ENCODE measurements at places on chromosomes 13 and 19.

DNA sequence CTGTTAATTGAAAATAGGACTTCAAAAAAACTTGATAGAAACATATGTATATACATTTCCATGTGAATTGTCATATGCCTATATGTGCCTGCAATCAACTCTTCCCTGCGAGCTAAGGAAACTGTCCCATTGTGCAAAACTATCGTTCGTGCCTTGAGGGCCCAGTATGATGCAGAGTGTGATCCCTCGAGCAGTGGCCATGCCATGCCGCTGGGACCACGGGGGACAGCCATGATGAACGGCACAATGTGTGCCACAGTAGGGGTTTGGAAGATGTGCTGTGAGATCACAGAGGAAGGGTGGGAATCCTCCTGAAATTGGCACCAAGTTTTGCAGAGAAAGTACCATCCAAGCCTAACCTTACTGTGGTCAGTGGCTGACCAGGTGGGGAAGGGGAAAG is 118.1 kb upstream of the SOX1 start:
- DNase-seq, result no peak

- DNase-seq, result no peak
These were observed 1244.2 kb upstream of the MIR17HG start for GRCh38 chr13:90103099-90103784.

DNA sequence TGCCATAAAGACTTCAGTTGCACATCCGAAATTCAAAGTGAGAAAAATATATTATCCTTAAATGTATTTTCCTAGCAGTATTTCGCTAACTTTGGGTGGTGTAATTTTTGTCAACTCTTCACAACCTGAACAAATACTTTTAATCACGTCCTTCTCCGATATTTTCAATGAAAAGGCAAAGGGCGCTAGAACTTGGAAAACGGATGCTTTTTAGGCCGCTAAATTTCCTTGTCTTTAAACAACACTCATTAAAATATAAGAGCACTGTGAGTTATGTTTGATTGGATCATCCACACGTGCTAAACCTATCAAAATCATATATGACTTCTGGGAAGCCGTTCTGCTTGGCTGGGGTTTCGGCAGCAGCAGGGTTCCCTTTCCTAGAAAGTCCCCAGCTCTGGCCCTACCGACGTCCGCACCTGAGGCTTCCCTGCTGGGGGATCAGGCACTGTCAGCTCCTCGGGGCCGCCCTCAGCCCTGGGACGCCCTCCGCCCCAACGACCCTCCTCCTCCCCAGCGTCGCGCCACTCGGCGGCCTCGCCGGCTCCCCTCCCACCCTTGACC is 462 bp upstream of the MPHOSPH8 start:
- DNase-seq, result no peak

GRCh38 chr13:64289702-64290101 is 2874.1 kb upstream of the PCDH20 start:
- no peak for DNase-seq

GRCh38 chr13:85255978-85256377 is 543.2 kb downstream of the SLITRK6 start:
- DNase-seq, result no peak

DNA sequence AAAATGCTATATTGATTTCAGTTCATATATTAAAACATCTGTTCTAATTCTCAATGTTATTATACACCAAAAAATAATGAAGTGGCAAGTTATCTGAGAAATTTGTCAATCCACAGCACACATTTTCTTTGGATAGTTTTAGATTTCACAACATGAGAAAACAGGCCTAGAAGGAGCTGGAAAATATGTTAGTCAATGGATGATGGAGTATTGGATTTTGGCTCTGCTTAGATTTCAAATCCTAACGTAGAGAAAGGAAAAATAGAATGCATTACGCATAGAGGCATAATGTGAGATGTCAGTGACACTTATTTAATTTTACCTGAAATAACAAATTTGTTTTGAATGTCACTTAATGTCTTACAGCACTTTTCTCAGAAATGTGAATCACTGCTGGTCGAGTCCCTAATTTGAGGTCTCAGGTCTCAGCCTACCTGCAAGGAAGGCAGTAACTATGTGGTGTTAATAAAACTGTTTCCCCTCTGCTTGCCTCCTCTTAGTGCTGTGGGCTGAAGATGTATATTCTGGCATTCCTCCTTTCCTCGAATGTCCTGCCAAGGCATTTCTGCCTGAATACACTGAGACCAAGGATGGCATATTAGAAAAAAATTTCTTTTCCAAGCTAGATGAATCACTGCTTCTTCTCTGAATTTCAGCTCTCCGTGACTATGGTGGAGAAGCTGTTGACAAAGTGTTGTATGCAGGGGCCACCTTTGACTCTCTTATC is 232.4 kb downstream of the POSTN start:
- no peak for DNase-seq

- no peak for DNase-seq
These were observed 59.5 kb downstream of the KLF12 start for GRCh38 chr13:74074723-74075122.

DNA sequence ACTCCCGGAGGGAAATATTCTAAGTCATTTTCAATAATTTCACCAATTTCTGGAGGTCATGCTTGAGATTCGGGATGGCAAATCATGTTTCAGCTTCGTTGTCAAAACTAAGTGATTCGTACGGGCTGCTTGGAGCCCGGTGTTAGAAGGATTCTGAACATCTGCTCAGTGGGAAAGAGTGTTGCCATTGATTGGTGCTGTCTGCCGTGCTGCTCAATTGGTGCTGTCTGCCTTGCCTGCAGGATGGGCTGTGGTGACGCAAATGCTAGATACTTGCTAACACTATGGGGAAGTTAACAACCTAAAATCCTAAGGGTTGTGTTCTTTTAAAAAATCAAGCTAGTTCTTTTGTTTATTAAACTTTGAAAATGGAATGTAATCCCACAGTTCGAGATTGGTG is 17.3 kb upstream of the CACNG8 start:
- no peak for DNase-seq

GRCh38 chr19:4803736-4804695 is 12.5 kb downstream of the FEM1A start:
- peak; percentile 59 for DNase-seq

DNA sequence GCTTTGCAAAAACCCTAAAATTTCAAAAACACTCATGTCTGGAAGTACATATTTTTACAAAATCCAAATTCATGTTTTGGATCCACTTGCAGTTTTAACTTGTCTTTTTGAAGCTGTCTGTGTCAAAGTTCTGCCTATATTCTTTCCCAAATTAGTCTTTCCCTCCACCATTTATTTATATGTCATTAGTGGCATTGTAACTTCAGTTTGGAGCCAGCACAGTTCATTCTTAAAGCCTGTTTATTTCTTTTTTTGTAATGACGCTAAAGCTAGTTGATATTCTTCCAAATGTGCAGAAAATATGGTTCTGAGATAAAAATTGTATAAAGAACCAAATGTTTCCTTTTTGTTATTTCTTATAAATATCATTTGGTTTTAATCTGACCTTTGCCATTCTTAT is 2039.3 kb downstream of the OLFM4 start:
- DNase-seq, result no peak

DNA sequence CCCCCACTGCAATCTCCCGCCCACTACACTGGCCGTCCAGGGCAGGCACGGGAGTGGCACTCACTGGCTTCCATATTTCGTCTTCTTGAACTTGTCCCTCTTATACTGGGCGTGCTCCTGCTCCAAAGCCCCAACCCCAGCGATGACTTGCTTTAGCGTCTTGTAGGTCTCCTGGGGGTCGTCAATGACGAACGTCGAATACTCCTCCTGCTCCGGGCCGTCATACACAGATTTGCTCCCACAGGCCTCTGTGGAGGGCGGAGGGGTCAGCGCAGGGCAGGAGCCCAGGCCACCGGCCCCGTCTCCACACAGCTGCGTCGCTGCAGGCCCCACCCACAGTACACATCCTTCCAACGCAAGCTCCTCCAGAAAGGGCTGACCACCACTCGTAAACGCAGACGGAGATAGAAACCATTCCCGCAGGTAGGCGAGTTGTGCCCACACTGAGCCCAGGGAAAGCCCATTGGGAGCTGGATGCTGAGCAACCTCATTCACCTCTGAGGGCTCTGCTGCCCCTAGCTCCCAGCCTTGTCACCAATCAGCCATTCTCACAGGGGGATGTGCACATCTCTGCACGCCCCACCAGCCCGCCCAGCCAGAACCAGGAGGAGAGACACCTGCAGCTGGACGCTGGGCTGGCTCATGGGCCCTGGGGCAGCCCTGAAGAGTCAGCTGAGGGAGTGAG is 7.9 kb upstream of the C13orf46 start:
- DNase-seq, result no peak

DNA sequence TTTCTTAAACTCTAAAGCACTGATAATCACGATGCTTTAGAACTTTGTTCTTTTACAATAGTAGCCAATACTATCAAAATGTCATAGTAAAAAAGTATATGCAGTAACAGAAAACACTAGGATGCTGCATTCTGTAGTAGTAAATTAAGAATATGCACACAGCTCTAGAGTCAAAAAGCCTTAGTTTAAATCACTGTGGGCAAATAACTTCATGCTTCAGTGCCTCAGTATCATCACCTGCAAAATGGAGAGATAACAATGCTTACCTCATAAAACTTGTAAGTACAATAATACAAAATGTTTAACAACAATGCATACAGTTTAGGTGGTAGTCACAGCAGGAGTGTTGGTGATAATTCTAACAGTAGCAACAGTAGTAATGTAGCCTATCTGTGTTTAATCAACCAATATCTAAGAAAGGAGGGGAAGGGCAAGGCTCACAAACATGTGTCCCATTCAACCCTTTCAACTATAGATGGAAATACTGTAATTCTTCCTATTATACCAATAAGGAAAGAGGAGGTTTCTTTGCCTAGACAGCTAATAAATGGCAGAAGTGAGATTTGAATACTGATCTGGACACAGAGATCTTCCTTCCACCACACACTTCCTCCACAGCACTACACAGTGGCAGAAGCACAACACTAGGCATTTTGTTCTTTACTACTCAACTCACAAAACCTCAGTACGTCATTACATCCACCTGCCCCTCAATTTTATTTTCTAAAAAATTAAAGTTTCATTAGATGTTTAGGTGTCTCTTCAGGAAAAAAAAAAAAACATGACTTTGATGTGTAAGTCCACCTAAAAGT is 4.6 kb downstream of the RBM26 start:
- DNase-seq, result no peak

- DNase-seq, result no peak
These were observed 8.8 kb downstream of the ZNF724 start for GRCh38 chr19:23241419-23241818.

- peak; percentile 51 for DNase-seq
These were observed 133.0 kb upstream of the TRPC4 start for GRCh38 chr13:38002606-38003005.

DNA sequence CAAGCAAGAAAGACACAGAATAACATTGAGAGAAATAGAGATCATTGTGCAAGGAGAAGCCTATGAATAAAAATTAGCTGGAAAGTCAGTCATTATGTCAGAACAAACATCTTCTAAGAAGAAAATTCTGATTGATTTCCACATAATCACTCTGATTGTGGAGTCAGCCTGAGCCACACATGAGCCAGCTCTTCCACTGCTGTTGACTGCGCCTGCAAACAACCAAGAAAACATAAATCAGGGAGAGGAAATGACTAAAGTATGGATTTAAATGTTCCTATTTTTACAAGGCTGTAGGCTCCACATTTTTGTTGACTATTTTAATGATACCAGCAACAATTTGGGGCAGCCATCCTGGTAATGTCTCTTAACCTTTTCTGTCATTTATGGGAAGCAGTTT is 962.3 kb downstream of the EFNB2 start:
- no peak for DNase-seq

- DNase-seq, result no peak
These were observed 110.0 kb upstream of the FBXL3 start for GRCh38 chr13:77136902-77137420.

GRCh38 chr13:37381502-37381901 is 217.1 kb downstream of the POSTN start:
- DNase-seq, result no peak

DNA sequence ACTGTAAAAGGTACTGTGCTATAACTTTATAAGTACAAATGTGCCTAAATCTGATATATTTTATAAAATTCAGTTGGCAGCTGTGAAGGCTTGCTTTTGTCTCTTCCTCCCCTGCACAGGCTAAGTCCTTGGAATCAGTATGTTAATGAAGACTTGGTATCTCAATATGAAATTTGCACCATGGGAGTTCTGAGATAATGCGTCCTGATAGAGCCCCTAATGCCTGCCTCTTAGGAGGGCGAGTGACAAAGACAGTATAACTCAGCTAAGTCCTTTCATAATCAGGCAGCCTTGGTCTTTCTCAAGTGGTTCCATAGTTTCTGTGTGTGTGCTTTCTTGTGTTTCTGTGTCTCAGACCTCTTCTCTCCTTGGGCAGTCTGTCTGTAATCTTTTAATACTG is 14.7 kb downstream of the LRCH1 start:
- DNase-seq, result no peak

- peak; percentile 16 for DNase-seq
These were observed 73.5 kb upstream of the GJB6 start for GRCh38 chr13:20305587-20305986.

GRCh38 chr13:49602005-49602404 is 16.6 kb upstream of the RCBTB1 start:
- DNase-seq, result no peak

- DNase-seq, result no peak
These were observed 15.2 kb downstream of the ZFP14 start for GRCh38 chr19:36363845-36364244.

DNA sequence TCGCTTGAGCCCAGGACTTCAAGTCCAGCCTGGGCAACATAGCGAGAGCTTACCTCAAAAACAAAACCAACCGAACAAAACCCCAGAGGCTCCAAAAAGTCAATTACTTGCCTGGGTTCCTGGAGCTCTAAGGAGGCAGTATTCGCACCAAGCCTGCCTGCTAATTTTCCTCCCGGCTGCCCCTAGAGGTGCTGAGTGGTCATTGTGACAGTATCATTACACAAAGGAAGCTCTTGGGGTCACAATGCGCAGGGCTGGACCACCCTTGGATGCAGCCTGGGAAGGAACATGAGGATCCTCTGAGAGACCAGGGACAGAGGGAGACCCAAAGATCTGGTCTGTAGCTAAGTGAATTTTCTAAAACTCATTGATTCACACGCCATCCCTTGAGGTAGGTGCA is 8.5 kb upstream of the PEX11G start:
- DNase-seq, result no peak

GRCh38 chr13:94708031-94708859 is 4.1 kb downstream of the SOX21 start:
- no peak for DNase-seq

DNA sequence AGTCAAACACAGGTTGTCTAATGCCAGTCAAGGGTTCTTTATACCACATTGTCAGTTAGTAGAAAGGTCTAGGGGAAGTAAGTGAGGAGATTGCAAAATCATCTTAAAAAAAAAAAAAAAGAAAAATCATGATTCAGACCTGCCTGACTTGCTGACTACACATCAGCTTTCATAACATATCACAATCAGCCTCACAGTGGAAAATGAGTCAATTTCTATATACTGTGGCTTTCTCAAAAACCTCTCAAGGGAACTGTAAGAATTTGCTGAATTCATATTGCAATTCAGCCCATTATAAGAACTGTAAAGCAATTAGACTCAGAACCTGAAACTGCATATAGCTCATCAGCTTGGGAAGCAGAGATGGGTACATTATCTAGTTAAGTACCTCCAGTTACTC is 75.3 kb upstream of the GPC6 start:
- DNase-seq, result no peak

- DNase-seq, result no peak
These were observed 176.9 kb downstream of the TBC1D4 start for GRCh38 chr13:75305059-75305458.

- no peak for DNase-seq
These were observed 38.7 kb upstream of the C1QTNF9 start for GRCh38 chr13:24270639-24271141.

GRCh38 chr19:19120308-19121231 is 17.7 kb downstream of the TMEM161A start:
- DNase-seq, result no peak

- DNase-seq, result no peak
These were observed 3.8 kb downstream of the FXYD7 start for GRCh38 chr19:35146746-35147459.
